ENCODE measurements at places on chromosomes 16 and 17.

DNA sequence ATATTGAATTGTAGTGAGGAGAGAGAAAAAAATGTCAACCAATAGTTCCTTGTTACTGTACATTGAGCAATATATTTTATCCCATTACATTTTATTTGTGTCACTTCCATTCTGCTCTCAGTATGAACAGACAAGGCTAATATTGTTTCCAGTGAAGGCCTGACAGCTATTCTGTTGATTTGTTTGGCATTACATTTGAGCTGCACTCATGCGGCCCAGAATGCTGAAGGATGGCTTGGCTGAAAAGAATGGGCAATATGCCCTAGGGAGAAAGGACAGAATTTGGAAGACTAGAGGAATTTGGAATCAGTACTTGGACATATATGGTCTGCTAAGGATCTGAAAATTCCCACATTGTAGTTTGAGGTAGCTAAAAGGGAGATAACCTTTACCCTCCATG, 1294.4 kb downstream of the CDH8 start:
- no peak for DNase-seq

- no peak for DNase-seq
Observed at GRCh38 chr17:82215095-82215971, 2.7 kb upstream of the CCDC57 start.

GRCh38 chr17:50491505-50491904, 12.8 kb downstream of the RSAD1 start:
- peak; percentile 49 for DNase-seq

DNA sequence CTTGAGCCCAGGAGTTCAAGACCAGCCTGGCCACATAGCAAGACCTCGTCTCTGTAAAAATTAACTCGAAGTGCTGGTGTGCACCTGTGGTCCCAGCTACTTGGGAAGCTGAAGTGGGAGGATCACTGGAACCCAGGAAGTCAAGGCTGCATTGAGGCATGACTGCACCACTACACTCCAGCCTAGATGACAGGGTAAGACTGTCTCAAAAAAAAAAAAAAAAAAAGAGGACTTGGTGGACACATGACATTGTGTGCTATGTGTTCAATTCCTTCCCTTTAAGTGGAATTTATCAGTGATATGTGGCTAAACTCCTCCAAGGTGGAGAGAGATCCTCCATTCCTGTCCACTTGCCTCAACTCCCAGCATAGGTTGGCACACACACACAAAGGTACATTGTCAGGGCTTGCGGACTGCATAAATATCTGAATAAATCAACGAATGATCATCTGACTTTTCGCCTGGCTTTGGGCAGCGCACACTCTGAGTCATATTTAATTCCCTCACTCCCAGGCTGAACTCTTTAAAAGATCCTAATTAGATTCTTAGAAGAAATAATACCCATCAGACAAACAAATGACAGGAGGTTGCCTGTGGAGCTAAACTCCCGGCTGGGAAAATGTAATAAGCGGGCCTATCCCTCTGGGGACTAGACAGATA, 25.0 kb upstream of the SYT17 start:
- no peak for DNase-seq

GRCh38 chr17:58327363-58328194, 1.0 kb downstream of the TSPOAP1 start:
- DNase-seq, result no peak

DNA sequence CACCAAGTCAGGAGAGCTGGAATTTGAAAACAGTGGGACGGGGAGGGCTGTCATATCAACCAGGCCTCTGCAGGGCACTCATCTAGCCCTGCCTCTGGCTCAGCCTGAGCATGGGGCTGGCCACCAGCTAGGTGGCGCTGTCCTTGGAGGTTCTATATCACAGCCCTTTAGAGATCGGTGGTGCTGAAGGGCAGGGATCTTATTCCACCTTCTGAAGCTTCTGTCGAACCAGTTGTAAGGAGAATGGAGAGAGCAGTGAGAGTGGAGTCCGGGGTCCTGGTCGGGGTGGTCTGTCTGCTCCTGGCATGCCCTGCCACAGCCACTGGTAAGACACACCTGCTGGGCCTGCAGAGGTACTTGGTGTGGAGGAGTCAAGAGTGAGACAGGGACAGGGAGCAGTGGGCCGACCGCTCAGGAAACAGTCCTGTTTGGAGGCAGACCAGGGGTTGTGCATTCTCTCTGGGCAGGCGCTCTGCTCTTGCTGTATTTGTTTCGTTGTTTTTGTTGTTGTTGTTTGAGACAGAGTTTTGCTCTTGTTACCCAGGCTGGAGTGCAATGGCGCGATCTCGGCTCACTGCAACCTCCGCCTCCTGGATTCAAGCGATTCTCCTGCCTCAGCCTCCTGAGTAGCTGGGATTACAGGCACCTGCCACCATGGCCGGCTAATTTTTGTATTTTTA, at the start of gene CES3:
CES3 (plus strand) TSS at position 202 of the 680 bp plus-strand sequence; CDS start at position 244, 42 bp downstream.
- peak; percentile 59 for DNase-seq

DNA sequence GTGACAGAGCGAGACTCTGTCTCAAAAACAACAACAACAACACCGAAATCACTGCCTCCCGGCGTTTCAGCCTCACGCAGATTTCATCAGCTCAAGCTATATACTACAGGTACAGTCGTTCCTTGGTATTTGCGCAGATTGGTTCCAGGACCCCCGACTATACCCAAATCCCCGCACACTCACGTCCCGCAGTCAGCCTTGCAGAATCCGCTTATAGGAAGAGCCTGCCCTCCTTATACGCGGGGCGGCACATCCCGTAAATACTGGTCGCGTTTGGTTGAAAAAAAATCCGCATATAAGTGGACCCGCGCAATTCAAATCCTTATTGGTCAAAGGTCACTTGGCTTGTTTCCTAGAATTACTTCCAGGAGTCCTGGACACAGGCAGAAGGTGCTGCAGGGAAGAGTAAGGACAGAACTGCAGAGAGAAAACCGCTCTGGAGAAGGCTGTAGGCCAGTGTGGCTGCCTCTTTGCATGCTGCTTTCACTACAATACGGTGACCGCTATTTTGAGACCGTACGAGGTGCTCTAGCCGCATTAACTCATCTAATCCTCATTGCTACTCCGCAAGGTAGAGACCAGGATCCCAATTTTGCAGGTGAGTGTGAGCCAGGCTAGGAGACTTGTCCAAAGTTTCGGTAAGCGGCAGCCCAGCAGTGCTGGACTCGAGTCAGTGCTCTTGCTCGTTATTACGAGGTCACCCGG, 718 bp downstream of the NDUFAB1 start:
- peak; percentile 15 for DNase-seq

GRCh38 chr17:2517539-2517938, 5.9 kb upstream of the METTL16 start:
- DNase-seq, result no peak

GRCh38 chr16:48958681-48959080, 323.0 kb downstream of the CBLN1 start:
- no peak for DNase-seq

DNA sequence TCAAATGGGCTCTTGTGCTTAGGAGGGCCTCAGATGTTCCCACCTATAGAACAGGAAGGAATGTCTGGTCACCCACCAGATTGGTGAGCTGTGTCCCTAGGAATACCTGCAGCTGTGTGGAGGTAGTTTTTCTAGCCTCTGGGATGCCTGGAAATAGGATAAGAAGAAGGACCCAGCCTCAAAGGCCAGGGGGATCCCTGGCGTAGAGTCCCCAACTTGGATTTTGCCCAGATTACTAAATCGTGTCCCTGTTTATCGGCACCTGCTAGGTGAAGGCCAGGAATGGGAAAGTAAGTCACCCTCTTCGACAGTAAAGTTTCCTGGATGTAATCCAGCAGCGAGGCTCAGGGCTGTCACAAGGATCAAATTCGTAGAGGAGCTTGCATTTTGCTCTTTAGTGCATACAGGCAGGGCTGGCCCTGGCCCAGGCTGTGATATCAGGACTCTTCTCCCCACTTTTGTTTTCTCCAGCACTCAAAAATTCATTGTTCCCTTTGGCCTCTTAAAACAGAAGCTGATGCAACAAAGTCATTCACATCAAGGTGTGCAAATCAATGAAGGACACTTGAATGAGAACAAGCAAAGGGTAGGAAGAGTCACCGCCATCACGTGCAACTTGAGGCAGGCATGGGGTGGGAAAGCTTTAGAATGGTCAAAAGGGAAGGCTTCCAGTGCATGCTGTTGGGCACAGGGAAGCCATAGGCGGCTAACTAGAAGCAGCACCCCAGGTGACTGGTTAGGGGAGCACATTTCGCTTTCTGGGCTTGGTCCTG, 7.5 kb downstream of the SLC13A2 start:
- no peak for DNase-seq

DNA sequence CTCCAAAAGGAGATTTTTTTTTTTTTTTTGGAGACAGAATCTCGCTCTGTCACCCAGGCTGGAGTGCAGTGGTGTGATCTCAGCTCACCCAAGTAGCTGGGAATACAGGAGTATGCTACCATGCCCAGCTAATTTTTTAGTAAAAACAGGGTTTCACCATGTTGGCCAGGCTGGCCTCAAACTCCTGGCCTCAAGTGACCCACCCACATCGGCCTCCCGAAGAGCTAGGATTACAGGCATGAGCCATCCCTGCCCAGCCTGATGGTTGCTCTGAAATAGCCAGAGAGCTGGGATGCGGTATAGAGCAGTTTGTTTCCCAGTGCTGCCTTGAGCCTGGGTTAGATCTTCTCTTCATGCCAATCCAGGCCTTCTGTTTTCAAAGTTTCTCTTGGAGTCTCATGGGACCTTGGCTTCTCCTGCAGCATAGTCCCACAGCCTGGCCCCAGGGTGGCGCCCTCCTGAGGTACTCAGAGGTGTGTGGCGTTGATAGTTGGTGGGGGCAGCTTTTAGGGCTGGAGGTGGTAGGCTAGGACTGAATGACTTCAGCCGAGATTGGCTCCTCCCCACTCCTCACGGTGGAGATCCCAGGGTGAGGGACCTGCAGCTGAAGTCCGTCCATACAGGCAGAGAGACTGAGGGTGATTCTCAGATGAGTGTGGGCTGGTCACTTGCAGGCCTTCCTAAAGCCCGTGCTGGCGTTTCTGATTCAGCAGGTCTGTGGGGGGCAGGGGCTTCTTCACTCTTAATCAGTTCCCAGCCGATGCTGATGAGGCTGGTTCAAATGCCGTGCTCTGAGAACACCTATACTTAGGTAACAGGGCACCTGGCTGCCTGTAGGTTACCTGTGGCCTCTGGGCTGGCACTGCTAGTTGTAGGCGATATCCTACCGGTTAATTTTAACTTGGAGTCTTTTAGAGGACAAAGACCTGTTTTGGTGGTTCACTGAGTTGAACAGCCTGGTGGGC, 52.0 kb downstream of the TNFRSF13B start:
- DNase-seq, result no peak

- peak; percentile 73 for DNase-seq
Observed at GRCh38 chr17:71392715-71393567, 727.9 kb upstream of the SOX9 start.

DNA sequence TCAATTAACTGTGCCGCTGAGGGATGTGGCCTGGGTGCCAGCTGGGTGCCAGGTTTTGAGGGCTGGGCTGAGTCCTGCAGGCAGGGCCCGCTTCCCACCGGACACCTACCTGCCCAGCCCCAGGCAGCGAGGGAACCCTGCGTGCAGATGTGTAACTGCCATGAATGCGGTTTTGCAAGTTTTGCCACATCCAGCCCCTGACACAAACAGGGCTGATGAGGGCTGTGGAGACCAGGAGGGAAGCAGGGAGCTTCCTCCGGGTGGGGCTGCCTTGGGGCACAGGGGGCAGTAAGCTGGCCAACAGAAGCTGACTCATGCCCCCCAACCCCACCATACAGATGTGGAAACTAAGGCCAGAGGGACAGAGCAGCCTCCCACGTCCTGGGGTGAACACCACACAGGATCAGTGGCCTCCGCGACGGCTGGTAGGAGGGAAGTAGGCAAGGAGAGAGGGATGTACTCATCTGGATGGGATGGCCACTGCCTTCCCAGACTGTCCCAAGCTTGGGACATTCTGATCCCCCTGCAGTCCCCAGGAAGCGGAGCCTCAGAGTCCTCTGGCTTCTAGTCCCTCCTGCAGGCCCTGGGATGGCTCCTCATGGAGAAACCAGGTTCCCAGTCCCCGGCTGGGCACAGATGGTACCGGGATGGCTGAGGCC, 1.6 kb downstream of the UBALD1 start:
- no peak for DNase-seq

GRCh38 chr16:82019535-82019934, 8.3 kb upstream of the SDR42E1 start:
- no peak for DNase-seq

DNA sequence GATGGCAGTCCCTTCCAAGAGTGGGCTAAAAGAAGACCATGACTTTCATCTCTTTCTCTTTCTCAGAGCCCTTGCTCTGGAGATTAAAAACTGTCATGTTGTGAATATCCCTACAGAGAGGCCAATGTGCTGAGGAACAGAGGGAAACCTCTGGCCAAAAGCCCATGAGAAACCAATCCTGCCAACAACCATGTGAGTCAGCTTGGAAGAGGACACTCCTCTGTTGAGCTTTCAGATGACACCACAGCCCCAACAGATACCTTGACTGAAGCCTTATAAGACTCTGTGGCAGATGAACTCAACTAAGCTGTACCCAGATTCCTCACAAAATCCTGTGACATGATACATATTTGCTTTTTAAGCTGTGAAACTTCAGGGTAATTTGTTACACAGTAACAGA, 19.6 kb downstream of the CPPED1 start:
- peak; percentile 54 for DNase-seq

- DNase-seq, result no peak
Observed at GRCh38 chr17:50379351-50380132, 6.5 kb downstream of the EME1 start.

DNA sequence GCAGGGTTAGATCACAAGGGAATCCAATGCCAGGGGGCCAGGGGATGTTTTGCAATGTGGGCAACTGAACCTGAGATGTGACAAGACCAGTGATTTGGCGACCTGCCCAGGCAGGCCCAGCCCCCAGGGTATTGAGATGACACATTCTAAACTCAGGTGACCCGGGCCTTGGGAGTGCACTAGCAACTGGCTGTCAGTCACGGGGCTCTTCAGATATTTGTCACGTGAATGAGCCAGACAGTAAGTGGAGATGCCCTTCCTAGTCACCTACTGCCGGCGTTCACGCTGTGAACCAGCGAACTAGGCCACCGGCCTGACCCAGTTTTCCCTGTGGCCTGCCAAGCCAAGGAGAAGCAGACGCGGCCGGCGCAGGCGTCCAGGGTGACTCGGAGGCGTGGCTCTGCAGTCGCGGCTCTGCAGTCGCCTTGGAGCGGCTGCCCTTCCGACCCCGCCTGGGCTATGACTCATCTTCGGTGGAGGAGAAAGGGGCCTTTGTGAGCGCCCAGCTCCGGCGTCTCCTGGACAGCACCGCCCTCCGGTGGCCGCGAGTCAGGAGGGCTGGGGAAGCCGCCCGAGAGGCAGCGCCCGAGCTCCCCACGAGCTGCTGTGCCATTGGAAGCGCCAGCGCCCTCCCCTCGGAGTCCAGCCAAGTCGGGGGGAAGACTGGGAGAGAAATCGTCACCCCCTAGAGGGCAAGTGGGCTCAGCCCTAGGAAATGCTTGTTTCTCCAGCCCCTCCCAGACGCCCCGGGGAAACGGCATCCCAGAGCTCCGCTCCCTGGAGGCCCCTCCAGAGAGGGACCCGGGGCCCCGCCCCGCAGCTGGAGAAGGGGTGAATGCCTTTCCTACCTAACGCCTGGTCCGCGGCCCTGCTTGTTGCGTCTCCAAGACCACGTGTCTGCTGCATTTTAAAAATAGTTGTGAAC, 38.8 kb downstream of the WSB1 start:
- DNase-seq, result peak; percentile 95

GRCh38 chr16:76598498-76598897, 321.3 kb downstream of the CNTNAP4 start:
- no peak for DNase-seq

Measured in fibroblast of mammary gland (primary cell).